ENCODE measurements at places on chromosomes 5 and 9. TPM values are rescaled to one million over a fixed set of nuclear protein-coding genes. Genes with fewer than 3 reads are reported as not detected.

Gene NTRK2
- total RNA-seq: 2.5 TPM

Gene PCBD2
- 14.6 TPM for total RNA-seq

Gene CARTPT
- total RNA-seq: not detected

Gene ZNF483
- 2.9 TPM for total RNA-seq

Gene AGPAT2
- total RNA-seq: 152 TPM

Gene OTULINL
- 72.0 TPM for total RNA-seq

Gene EDIL3
- 38.1 TPM for total RNA-seq

DNA sequence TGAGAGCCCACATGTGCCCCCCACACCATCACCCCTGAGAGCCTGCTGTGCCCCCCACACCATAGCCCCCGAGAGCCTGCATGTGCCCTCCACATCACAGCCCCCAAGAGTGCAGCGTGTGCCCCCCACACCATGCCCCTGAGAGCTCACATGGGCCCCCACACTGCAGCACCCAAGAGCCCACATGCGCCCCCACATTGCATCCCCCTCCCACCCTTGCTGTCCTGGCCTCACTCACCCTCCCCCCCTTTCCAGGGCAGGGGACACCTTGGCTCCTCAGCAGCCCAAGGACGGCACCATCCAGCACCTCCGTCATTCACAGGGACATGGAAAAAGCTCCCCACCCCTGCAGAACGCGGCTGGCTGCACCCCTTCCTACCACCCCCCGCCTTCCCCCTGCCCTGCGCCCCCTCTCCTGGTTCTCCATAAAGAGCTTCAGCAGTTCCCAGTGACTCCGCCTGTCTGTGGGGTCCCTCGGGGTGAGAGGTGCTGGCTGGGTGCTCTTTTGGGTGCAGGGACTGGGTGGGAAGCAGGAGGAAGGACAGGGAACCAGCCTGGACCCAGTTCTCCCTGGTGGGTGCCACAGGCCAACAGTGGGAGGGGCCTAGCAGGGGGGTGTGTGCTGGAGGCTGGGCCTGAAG lies 5.0 kb downstream of the LCN1 start:
- DNase-seq: no peak

- DNase-seq: no peak
These were observed 128.4 kb upstream of the TRPM3 start for GRCh38 chr9:71249729-71250317.

- DNase-seq: no peak
These were observed 1.4 kb upstream of the NKD2 start for GRCh38 chr5:1007221-1007680.

- peak; percentile 38 for DNase-seq
These were observed 106.1 kb downstream of the GALNT10 start for GRCh38 chr5:154296525-154297159.

GRCh38 chr9:116323571-116323970 lies 170.0 kb downstream of the PAPPA start:
- DNase-seq: no peak

DNA sequence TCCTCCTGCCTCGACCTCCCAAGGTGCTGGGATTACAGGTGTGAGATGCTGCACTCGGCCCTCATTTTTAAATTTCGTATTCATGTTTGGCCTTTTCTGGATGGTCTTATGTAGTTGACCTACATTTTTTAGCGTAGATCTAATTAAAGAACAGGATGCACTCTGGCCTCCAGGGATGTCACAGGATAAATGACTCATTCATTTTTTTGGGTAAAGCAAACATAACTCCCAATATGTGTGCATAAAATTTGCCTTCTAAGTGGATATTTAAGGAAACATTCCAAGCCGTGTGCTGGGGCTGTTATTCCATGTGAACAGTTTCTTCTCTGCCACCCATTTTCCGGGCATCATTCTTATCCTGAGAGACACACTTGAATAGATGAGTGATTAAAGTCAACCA lies 501.6 kb downstream of the IRX1 start:
- no peak for DNase-seq

- DNase-seq: peak; percentile 79
These were observed 544 bp upstream of the ERCC6L2 start for GRCh38 chr9:95874989-95875304.

DNA sequence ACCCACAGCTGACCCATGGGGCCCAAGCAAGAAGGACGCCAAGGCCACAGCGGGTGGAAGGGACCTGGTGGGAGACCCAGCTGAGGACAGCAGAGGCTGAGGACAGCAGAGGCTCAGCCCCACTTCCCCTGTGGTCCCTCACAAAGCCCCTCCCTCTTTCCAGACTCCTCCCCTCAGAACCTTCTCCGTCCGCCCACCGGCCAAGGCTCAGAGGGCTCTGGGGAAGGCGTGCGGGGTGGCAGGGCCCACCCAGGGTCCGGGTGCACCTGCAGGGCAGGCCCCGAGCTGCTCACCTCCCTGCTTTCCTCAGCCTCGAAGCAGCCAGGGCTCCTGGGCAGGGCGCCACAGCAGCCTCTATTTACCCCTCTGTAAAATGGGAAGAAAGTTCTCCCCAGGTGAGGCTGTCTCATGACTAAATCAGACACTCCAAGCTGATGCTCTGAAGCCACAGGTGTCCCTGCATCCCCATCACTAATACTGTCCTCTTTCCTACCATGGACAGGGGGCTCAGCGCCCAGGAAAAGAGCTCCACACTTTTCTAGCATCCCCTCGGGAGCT lies 137.9 kb upstream of the PPP1R26 start:
- no peak for DNase-seq

- DNase-seq: no peak
These were observed 93.4 kb downstream of the OSTF1 start for GRCh38 chr9:75181750-75182149.

All from left colon (tissue), 2 donors.